ENCODE measurements at places on chromosomes 4 and X.
A peak's percentile ranks its signal among the peaks of the same experiment; 100 is the strongest.

- DNase-seq, result peak; percentile 62
These were observed 41.1 kb upstream of the WDR1 start for GRCh38 chr4:10157478-10158332.

DNA sequence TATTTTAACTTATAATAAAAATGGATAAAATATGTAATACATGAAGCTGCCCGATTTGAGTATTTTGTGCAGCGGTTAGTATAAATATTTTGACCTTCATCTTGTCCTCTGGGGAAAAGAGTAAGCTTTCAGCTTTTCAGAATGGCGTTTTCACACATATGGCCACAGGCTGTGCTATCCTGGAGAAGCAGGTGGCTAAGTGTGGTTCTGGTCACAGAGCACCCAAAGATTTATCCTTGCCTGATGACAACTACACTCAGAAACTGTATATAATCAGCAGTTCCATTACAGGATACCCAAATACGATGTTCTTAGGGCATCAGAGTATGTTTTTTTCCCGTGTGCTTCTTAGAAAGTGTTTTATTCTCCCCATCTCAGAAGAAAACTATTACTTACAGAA, 42.3 kb upstream of the ANK2 start:
- DNase-seq, result no peak

- no peak for DNase-seq
These were observed 16.0 kb downstream of the TXK start for GRCh38 chr4:48118081-48118480.

- DNase-seq, result no peak
These were observed 45.7 kb downstream of the BEND2 start for GRCh38 chrX:18174971-18175370.

GRCh38 chrX:41335198-41335957, 1.4 kb downstream of the DDX3X start:
- no peak for DNase-seq

DNA sequence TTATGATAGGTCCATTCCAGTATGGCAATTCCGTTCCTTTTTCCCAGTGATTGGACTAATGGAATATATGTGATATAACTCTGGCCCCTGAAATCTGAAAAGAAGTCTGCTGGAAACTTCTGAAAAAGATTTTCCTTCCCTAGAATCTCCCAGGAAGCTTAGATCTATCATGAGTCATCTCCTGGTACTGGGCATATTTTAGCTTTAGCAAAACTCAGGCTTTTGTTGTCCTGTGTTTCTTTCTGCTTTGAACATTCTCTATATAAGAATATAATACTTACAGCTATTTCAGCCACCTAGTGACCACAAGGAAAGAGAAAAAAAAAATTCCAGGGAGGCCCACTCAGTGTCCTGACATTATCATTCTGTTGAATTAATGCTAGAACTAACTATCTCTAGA, 597.2 kb upstream of the GRIA3 start:
- no peak for DNase-seq

- DNase-seq, result no peak
These were observed 263.2 kb downstream of the DMD start for GRCh38 chrX:32948130-32948529.

DNA sequence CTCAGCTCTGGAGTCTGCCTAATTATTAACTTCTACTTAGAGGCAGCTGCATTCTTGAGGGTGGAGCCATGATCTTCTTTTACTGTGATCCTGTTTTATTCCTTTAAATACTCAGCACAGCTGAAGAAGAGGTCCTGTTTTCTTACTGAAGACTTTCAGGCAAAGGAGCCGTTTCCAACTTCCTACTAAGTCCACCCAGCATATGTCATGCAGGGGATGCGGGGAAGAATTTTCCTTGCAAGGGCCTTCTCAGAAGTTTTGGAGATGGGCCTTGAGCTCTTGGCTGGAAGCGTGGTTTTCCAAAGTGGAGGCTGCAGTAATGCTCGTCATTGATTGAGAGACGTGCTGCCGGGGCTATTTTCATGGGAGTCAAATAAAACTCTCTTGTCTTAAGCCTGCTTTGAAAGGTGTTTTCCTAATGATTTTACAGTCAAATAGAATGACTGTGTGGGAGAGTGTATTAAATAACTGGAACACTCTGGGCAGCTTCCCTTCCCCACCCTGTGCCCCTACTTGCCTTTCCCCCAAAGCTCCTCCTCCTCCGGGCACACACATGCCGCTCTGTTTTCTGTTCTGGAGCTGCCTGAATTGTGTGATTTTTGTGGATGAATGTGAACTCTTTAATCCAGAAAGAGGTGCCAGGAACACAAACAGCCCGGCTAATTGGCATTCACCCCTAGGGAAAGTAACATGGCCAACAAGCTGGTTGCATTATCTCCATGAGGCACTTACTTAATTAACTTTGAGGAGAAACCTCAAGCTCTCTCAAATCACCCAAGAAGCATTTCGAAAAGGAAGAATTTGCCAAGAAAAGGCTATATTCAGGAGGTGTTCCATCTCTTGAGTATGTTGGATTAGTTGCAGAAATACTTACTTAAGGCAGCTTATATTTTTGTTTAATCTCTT, 28.1 kb downstream of the FGF2 start:
- DNase-seq, result peak; percentile 3

GRCh38 chr4:21790438-21791029, 158.0 kb downstream of the KCNIP4 start:
- peak; percentile 39 for DNase-seq

GRCh38 chr4:163166041-163166579, 580 bp downstream of the NAF1 start:
- peak; percentile 61 for DNase-seq

- DNase-seq, result no peak
These were observed 474.7 kb downstream of the PCDH7 start for GRCh38 chr4:31194823-31195222.

GRCh38 chr4:152369902-152370295, 166.0 kb downstream of the FBXW7 start:
- DNase-seq, result no peak

DNA sequence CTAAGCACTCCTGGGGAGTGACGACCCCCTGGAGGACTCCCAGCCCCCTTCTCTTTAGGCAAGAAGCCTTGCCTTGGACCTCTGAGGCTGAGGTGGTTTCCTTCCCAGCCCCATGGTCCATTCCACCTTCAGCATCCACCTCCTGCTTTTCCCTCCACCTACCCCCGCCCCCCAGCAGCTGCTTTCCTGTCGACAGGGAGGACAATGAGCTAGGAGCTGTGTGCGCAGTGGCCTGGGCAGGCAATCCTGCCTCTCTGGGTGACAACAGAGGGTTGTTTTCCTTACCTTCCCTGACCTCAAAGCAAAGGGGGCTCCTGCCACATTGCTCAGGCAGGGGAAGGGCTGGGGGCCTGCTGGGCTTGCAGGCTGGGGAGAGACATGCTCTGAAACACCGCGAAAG, 123.5 kb downstream of the BCOR start:
- no peak for DNase-seq

DNA sequence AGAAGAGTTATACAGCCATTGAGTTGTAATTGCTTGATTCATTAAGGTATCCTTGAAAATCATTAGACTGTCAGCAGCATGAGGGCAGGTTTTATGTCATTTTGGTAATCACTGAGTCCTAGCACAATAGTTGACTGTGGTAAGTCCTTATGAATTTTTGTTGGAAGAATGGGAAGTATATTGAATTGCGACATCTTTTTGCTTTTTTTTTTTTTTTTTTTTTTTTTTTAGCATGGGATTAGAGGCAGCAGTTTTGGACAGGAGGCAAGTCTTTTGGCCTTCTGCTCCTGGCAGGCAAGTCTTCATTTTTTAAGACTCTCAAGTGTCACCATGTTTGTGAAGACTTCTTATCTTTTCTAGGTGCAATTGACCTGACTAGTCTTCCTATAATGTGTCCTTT, 29.7 kb downstream of the PRRG1 start:
- no peak for DNase-seq

DNA sequence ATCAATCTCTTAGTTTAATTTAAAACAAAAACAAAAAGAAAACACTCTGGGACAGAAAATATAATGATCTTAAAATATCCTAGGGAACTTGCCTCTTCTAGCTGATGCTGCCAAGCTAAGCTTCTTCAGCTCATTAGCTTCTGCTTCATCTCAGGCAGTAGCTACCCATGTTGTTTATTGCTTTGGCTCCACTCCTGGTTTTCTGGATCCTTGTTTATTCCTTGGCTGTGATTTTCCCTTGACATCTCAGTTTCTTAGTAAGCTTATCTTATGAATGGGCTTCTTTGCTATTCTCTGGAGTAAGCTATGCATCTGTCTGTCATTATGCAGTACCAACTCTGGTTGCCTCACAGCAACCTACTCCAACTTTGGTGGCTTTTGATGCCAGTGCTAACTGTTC, 5.1 kb upstream of the MTHFD2L start:
- DNase-seq, result no peak

DNA sequence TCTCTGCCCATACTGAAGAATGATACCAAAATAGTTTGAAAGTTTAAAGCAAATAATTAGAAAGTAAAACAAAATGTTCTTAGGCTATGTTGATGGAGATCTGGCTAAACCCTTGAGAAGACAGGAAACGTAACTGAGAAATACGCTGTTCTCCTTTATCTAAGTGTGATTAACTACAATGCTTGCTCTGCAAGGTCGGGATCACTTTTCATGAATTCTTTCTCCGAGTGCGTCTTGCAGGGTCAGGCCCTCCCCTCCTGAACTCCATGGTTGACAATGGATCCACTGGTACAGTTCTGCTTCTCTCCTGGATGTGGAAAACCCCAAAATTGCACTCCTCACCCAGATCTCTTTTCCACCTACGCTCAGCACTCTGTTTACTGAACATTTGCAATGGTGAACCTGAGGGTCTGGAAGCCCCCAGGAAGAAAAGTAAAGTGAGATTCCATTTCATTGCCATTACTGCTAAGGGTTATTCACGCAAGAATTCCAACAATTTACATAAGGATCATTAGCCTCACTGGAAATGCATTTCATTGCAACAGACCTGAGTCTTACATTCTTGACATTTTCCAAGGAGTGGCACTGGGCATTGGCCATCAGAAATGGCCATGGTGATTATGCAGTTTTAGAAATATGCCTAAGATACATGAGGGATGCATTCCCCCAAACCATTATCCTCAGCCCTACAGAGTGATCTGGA, 24.6 kb upstream of the WWC2 start:
- peak; percentile 37 for DNase-seq

DNA sequence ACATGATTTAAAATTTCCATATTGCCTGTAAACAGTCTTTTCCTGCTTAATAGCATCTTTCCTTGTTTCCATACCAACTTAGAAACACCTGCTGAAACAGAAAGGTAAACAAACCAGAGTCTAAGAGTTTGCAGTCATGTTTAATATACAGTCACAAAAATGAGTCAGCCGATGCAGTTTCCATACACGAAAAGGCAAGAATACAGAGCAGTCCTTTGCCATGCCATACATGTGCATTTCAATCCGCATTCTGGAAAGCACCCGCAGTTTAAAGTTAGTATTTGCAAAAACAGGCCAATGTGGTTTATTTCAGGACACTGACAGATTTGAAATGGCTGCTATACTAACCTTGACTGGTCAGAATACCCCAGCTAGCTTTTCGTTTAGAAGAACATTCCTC, 32.1 kb downstream of the ASB5 start:
- no peak for DNase-seq

GRCh38 chr4:155007660-155008176, 200.7 kb upstream of the NPY2R start:
- DNase-seq, result no peak

DNA sequence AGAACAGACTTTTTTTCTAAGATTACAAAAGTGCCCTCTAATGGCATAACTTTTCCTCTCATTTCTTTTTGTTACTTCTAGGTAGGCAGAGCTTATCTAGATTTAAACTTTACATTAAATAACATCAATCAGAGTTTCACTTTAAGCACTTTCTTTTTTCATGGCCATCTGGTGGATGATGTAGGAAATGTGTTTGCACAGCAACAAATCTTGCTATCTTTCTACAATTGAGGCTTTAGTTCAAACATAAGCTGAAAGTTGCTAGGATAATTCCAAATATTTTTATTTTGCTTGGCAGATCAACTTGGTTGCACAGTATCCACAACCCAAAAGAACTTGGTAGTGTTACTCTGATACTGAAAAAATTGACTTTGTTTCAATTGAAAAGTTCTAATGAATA, 22.0 kb downstream of the NDNF start:
- DNase-seq, result no peak

Data from Caco-2 (cell line).